Foreskin fibroblast (primary cell): ENCODE measurements at places on chromosomes 12 and 14.

GRCh38 chr12:50111395-50111692 is 692 bp upstream of the COX14 start:
- no peak for DNase-seq

DNA sequence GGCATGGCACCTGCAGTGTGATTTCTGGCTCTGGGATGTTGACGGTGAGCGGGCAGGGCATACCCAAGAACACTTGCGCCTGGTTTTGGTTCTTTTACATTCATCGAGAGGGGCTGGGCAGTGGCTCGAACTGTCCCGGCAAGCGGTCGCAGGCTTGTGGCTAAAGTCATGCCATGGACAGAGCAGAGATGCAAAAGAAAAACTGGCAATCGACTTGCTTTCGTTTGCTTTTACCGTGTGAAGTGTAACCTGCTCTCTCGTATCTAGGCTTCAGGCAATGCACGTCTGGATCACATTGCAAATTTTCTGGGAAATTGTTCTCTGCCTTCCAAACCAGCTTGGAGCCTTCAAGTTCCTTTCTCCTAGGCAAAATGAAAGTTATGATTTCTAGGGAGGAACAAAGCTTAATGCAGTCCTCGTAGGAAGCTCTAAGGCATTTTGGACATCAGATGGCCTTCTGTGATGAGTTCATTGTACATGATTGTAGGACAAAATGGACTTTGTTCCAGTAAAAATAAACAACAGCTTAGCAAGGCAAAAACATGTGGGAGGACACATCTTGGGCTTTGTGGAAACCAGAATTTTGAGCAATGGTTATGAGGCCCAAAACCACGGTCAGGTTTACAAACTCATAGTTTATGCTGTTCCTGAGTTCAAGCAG is 18.3 kb downstream of the ADGRD1 start:
- DNase-seq = no peak

DNA sequence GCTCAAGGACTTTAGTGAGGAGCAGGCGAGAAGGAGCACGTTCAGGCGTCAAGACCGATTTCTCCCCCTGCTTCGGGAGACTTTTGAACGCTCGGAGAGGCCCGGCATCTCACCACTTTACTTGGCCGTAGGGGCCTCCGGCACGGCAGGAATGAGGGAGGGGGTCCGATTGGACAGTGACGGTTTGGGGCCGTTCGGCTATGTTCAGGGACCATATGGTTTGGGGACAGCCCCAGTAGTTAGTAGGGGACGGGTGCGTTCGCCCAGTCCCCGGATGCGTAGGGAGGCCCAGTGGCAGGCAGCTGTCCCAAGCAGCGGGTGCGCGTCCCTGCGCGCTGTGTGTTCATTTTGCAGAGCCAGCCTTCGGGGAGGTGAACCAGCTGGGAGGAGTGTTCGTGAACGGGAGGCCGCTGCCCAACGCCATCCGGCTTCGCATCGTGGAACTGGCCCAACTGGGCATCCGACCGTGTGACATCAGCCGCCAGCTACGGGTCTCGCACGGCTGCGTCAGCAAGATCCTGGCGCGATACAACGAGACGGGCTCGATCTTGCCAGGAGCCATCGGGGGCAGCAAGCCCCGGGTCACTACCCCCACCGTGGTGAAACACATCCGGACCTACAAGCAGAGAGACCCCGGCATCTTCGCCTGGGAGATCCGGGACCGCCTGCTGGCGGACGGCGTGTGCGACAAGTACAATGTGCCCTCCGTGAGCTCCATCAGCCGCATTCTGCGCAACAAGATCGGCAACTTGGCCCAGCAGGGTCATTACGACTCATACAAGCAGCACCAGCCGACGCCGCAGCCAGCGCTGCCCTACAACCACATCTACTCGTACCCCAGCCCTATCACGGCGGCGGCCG is 1.1 kb downstream of the PAX9 start:
- DNase-seq = peak; percentile 50

DNA sequence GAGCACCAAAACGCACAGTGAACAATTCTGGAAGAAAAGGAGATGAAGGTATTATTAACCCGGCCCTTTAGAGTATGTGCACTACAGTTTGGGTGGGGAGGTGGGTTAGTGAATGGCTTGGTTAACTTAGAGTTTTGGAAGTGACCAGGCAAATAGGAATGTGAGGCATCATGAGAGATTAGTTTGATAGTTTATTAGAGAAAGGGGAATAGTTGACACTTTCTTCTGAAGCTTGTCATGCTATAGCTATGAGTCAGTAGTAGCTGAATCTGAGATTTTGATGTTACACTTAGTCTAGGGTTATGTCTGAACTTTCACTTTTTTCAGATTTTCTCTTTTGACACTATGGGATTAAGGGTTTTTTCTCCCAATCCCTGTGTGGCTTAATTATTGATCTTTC is 567.2 kb downstream of the SNAPC1 start:
- DNase-seq = peak; percentile 27

DNA sequence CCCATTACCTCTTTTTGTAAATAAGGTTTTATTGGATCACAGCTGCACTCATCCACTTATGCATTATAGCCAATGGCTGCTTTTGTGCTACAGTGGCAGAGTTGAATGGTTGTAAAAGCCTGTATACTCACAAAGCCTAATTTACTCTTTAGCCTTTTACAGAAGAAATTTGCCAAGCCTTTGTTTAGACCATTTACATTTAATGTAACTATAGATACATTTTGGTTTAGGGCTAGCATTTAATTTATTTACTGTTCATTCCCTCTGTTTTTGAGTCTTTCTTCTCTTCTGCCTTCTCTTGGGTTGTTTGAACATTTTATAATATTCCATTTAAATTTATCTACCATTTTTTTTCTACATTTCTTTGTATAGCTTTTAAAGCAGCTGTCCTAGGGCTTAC is 217.1 kb upstream of the AMIGO2 start:
- no peak for DNase-seq

- no peak for DNase-seq
These were observed 145.4 kb downstream of the RPAP3 start for GRCh38 chr12:47560415-47560814.
